AML-193 (cell line): ENCODE measurements at places on chromosomes 16 and 17.

GRCh38 chr16:15857724-15858560, 1.1 kb upstream of the MYH11 start:
- no peak for DNase-seq

GRCh38 chr16:53511403-53512280, 8.6 kb upstream of the AKTIP start:
- no peak for DNase-seq

- DNase-seq = no peak
Observed at GRCh38 chr16:72473631-72474030, 301.7 kb upstream of the PMFBP1 start.

- DNase-seq = peak; percentile 36
Observed at GRCh38 chr17:6640536-6641246, at the start of the genes KIAA0753 and TXNDC17. TSS of gene KIAA0753 (minus strand) at chr17:6640711. CDS start at chr17:6635103, 5,608 bp downstream. TSS of gene TXNDC17 (plus strand) at chr17:6641060. CDS start at chr17:6641083, 23 bp downstream.

GRCh38 chr17:13044572-13045065, 26.8 kb upstream of the ELAC2 start:
- DNase-seq = no peak

GRCh38 chr17:64218066-64218465, 45.0 kb downstream of the TEX2 start:
- no peak for DNase-seq

- no peak for DNase-seq
Observed at GRCh38 chr16:66479661-66480264, 52.7 kb downstream of the BEAN1 start.

DNA sequence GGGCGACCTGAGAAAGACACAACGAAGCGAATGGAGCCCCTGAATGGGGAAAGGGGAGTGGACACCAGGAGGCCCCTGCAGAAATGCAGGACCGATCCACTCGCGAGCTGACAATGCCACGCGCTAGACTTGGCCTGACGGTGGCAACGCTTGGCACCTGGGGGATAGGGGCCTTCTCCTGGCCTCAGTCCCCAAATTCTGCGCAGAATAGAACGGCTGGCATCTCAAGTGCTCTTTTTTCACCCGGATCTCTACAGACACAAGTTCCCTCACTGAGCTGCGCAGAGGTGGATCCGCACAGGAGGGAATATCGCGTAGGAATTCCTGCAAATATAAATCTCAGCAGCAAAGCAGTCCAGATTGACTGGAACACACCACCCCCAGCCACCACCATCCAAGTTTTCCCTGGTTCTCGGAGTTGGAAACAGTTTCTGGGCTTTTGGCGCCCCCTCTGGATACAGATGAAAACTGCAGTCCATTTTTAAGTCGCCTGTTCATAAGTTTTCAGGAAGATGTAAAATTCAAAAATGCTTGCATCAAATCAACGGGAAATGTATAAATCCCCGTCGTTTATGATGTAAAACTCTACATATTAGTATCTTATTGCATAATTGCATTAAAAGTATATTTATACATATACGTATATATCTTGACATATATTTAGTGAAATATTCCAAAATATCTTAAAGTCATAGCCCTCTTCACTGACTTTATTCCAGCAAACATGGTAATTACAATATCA, 2.3 kb upstream of the SOX9 start:
- DNase-seq = peak; percentile 15

DNA sequence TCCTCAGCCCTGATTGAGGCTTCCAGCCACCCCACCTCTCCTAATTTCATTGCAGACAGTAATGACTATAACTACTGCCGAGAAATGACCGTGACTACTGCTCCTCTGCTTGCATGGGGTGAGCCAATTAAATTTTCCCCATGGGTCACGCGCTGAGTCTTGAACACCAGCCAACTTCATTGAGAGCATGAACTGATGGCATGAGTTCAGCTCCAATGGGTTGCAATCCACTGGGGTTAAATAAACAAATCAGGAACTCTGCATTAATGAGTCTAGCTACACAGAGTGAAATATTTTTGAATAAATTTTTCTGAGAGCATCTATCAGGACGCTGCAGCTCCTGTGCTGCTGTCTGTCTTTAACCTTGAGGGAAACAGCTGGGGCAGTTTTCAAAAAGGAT, 61.6 kb upstream of the CLEC3A start:
- DNase-seq = no peak

DNA sequence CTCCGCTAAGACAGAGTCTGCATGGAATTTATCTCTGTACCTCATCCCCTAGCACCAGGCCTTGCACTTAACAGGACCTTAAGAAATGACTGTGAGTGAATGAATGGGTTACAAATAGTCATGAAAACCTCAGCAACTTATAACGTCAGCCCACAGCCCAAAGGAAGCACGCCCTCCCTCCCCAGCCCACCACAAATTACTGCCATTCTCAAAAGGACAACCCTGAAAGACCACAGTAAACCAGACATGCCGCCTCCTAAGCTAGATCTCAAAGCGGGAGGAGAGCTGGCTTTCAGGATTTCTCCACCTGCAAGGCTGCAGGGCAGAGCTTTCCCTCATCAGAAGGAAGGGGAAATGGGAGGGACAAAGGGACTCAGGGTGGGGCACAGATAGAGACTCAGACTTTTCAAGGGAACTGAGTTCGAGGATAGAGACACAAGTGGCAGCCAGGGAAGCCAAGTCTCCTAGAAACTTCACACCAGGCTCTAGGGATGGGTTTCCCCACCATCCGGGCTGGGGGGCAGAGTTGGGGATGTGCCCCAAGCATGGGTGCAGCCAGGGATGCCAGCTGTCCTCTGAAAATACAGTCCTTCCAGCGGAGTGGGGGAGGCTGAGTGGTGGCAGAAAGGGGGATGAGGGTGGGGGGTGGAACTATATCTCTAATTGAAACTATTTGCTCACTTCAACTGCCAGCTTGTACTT, 56.7 kb downstream of the PLXDC1 start:
- DNase-seq = no peak

DNA sequence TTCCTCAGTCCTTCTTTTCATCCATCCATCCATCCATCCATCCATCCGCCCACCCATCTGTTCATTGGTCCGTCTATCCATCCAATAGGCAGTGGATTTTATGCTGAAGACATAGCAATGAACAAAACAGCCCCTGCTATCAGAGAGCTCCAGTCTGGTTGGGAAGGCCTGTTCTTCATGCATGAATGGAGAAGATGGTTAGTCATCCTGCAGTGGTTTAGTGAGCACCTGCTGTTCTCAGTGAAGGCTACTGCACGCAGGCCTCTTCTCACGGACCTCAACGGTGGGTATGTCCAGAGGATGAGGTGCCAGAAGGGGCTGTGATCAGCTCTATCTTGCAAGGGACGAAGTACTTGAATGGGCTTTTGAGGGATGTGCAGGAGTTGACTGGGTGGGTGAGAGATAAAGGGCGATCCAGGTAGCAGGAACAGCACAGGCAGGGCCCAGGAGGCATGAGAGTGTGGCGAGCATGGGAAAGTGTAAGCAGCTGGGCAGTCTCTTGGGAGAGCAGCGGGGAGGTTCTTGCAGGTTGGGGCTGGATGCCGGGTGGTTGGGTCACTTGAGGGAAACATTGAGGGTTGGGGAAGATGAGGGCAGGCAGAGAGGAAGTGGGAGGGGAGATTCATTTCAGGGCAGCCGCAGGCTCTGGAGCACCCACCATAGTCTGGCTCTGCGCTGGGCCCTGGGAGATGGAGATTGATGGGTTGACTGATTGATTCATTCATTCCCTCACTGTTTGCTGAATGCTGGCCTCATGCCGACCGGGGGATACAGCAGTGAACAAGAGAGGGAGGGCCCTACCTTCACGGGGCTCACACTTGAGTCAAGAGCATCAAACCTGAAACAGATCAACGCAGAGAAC, 115.0 kb upstream of the CIBAR2 start:
- no peak for DNase-seq

DNA sequence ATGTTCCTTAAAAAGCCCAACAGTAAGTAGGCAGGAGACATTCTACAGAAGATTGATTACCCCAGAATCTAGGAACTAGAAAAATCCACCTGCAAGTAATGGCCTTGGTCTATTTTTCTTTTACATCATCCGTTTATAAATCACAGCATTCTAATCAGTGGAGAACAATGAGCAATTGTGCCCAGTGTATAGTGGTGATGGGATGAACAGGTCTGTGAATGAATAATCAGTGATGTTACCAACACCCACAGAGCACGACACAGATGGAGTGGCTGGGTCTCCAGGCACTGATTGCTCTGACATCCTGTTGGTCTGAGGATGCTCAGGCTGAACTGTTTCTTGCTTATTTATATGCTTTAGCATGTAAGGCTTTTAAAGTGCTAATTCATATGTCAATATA, 1251.2 kb upstream of the CDH8 start:
- no peak for DNase-seq

- DNase-seq = no peak
Observed at GRCh38 chr17:39483506-39483905, 22.2 kb downstream of the CDK12 start.

DNA sequence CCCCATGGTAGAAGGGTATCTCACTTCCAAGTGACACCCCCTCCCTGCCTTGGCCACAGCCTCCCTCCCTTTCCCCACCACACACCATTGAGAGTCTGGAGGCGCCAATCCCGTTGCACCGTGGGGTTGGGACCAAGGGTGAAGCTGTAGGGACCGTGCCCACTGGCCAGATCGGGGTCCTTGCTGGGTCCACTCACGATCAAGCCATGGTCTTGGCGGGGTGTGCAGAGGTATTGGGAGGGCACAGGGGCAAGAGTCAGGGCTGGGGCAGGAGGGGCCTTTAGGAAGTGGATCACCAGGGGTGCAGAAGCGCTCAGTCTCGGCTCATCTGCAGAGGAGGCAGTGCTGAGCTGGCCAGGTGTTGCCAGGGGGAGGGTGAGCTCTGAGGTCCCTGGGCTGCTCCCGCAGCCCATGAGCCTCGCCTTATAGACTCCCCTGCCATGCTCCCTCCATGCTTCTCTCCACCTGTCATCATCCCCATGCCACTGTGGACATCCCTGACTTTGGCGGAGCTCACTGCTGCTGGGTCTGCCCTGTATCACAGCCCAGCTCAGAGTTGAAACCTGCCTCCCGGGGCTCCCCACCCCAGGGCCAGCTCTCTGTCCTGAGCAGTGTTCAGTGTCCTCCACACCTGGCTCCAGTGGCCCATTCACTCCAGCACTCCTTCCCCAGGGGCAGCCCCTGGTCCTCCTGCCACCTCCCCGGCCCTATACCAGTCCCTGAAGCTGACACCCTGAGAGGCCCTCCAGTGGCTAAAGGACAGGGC, 8.3 kb downstream of the CDH16 start:
- DNase-seq = no peak

GRCh38 chr16:22027633-22028032, 19.7 kb downstream of the MOSMO start:
- no peak for DNase-seq

DNA sequence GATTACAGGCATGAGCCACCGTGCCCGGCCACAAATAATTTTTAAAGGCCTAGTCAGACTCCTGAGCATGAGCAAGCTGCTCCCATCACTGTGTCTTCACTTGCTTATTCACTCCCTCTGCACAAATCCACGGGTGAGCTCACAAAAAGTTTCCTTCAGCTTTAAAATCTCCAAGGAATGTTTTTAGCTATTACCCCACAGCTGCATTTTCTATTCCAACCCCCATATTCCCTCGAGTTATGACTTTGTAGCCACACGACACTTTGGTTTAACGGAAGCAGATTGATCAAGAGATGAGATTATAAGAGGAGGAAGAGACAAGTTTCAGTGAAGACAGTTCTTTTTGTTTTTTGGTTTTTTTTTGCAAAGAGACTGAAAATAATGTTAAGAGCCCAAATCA, 49.1 kb upstream of the SLC25A19 start:
- peak; percentile 81 for DNase-seq

DNA sequence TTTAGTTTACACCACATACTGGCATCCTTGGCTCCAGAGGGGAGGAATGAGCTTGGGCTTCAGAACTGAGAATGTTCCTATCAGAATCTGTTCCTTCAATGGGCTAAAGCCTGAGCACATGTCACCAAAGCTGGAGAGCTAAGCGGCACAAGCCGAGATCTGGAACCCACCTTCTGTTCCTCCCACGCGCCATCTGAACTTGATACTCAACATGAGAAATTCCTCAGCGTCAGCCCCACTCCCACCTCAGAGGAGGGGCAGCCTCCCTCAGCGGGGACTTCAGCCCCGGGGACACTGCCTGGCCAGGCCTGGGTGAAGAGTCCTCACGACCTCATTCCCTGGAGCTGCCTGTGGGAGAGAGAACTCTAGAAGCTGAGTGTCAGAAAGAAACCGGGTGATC, 22.8 kb upstream of the SLC47A1 start:
- DNase-seq = no peak

DNA sequence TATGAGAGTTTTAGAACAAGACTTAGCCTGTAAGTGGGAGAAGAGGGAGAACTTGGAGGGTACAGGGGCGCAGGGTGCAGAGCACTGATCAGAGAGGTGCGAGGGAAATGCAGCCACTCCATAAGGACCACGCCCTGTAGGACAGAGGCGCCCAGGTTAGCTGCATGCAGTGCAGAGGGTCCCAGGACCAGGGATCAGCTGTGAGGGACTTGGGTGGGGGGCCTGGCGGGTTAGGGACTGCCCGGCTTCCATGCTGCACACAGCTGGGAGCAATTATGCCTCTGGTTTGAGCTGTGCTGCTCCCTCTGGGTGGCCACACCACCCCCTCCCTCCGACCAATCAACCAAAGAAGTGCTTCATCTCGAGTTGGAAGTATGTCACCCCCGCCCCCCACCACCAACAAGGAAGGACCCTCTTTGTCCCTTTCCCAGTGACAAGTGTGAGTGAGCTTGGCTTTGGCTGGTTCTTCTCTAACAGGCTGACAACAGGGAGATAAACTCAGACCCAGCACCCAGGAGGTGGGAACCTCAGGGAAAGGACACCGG, 22.2 kb upstream of the CLEC18A start:
- DNase-seq = no peak

- DNase-seq = no peak
Observed at GRCh38 chr17:8488491-8488890, 52.8 kb downstream of the NDEL1 start.

GRCh38 chr17:18981335-18981641, 23.3 kb downstream of the FAM83G start:
- DNase-seq = no peak

- DNase-seq = no peak
Observed at GRCh38 chr17:6941989-6942388, 53.9 kb upstream of the ALOX12 start.

DNA sequence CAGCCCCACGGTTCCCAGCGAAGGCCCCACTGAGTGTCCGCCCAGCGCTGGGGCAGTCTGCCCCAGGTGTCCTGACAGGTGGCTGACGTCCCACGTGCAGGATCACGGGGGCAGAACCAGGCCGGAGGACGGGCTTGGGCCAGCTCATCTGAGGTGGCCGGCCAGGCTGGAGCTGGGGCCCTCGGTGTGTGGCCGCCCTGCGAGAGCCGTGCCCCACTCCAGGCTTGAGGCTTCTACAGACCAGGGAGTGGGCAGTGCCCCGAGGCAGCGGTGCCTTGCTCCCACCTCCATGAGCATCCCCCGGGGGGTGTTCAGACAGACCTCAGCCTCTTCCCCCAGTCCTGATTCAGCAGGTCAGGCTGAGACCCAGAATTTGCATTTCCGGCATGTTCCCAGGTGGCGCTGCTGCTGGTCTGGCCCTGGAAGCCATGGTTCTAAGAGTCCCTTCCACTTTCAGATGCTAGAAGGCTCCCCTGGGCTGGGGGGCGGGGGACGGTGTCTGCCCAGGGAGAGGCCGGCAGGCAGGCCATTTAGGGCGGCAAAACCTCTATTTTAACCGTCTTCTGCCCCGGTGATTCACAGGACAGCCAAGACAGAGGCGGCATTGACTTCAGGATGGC, 35.4 kb upstream of the PABPN1L start:
- no peak for DNase-seq
